ENCODE measurements at places on chromosomes 13 and 19.

- DNase-seq, result no peak
These were observed 1449.3 kb downstream of the SLITRK1 start for GRCh38 chr13:82432949-82433348.

DNA sequence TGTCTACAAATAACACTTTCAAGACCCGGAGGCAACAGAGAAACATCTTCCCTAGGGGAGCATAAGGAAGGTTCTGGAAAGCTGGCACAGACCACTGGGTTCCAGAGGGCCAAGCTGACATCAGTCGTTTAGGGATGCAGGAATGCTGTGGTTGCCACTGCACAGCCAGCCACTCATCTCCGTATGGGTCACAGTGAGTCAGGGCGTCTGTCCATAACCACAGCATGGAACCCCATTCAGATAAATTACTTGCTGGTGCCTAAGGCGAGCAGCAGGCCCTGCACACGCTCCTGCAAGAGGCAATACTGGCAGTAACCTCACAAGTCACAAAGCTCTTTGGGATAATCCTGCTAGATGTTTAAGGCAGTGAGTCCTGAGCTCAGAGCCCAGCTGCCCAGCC lies 140.9 kb upstream of the UBL3 start:
- DNase-seq, result no peak

GRCh38 chr19:44866664-44867063 lies 20.6 kb downstream of the NECTIN2 start:
- DNase-seq, result no peak

DNA sequence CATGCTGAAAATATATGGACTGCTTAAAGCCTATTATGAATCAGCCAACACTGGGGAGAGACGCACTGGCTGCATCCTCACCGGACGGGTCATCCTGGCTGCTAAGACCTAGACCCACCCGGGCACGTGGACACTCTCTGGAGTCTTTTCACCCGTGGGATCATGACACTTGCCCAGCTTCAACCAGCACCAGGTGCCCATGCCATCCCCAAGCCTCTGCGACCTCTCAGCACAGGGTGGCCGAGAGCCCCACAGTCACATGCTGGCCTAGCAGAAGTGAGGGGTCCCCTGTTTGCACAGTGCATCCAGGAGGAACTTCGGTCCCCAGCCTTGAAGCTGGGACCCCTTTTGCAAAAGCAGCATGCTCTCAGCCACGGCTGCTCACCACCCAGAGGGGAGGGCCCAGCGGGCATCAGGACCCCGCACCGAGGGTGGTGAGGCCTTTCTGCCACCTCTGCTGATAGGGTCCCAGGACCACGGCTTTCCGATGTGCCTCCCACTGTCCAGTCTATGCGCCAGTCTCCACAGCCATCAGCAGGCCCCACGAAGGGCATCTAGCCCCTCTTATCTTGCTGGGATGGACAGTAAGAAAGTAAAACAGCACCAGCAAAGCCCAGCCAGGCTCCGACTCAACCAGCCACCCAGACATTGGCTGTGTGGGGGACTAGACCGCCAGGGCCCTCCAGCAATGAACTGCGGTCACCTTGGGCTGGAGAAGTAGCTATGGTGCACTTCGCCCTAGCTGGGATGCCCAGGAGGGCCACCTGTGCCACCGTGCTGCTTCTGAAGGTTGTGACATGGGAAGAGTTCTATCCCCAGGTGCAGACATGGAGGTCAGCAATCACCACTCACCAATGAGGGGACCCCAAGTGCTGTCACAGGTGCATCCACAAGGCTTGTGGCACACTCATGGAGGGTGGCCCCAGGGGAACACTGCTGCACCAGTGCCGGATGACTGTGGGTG lies 73.1 kb downstream of the CEBPG start:
- no peak for DNase-seq

- DNase-seq, result no peak
These were observed 121.8 kb upstream of the PRR20A start for GRCh38 chr13:57018915-57019314.

DNA sequence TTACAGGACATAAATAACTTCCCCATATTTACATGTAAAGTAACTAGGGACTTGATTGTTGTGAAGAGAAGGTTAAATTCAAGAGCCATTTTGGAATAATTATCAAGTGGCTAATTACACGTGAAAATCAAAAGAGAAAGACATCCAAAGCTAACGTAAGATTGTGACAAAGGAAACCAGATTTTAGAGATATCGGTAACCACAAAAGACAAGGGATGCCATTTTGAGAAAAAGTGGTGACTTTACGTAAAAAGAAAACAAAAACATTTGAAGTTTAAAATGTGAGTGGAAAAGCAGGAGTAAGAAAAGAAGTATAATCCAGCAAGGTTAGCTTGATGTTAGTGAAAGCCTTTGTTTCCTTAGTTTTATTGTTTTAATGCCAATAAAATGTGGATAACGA lies 10.9 kb upstream of the VWA8 start:
- DNase-seq, result no peak

- no peak for DNase-seq
These were observed 276.8 kb downstream of the KCNRG start for GRCh38 chr13:50292081-50292480.

- DNase-seq, result no peak
These were observed 59.2 kb upstream of the OLFM4 start for GRCh38 chr13:52969373-52969772.

All from T-helper 9 cell (primary cell).